NAMALWA (cell line): ENCODE measurements at places on chromosomes 7 and 10.

- no peak for DNase-seq
These were observed 36.0 kb downstream of the DYNC1I1 start for GRCh38 chr7:95808396-95808795.

DNA sequence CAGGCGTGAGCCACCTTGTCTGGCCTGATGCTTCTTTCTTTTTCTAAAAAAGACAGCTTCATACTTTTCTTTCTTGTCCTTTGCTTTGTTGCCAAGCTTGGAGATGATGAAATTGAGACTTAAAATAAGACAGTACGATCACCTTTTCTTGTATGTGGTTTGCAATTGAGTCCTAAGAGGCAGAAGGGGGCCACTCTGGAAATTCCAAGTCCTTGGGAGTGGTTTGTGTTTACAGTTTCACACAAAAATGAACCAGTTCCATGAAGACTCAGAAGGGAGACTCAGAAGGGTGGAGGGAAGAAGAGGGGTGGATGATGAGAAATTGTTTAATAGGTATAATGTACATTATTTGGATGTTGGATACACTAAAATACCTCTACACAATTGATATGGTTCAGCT is 70.7 kb upstream of the TNS3 start:
- DNase-seq, result no peak

DNA sequence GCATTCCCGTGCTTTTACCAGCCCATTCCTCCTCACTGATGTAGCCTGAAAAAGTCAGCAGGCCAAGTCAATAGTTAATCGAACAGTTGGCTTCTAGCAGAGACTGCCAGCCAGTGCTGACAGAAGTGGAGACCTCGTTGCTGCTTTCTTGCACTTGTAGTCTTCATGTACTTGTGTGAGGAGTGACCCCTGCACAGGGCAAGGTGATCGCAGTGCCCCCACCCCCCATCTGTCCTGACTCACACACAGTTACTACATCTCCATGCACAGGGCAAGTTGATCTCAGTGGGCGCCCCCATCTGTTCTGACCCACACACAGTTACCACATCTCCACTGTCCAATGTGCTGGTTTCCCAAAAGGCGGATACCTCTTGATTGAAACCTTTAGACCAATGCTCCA is 34.2 kb downstream of the C10orf71 start:
- DNase-seq, result no peak

DNA sequence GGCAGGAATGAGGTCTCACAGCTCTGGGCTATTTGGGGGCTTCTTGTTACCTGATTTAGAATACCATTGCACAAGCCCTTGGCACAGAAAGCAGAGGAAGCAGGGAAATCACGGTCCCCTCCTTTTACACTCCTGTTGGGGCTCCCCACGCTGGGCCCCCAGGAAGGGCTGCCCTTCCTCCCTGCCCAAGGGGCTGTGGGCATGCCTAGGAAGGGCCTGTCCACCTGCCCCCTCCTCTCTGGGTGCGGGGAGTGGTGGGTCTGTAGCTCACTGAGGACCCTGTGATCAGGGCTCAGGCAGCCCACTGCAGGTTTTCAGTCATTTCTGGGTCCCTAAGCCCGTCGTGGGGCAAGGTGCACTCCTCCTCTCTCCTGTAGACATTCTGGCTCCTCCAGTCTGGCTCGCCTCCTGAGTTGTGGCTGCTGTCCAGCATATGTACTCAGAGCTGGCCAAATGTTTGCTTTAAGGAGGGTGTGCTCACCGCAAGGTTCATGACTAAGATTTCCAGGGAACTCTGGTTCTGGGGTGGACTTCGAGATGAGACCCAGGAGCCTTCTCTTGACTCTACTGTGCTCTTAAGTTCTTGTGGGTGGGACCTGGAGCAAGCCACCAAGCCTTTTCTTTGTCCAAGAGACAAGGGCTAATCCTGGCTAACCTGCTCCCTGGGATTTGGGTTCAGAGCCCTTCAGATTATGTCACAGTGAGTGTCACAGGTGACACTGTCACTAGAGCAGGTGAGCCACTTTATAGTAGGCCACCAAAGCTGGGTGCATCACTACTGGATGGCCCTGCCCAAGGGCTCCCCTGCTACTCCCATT is 56.0 kb downstream of the TACR2 start:
- no peak for DNase-seq

- no peak for DNase-seq
These were observed 141.7 kb downstream of the KAT6B start for GRCh38 chr10:74967911-74968666.

GRCh38 chr10:2813286-2813685 is 254.1 kb upstream of the PFKP start:
- no peak for DNase-seq

DNA sequence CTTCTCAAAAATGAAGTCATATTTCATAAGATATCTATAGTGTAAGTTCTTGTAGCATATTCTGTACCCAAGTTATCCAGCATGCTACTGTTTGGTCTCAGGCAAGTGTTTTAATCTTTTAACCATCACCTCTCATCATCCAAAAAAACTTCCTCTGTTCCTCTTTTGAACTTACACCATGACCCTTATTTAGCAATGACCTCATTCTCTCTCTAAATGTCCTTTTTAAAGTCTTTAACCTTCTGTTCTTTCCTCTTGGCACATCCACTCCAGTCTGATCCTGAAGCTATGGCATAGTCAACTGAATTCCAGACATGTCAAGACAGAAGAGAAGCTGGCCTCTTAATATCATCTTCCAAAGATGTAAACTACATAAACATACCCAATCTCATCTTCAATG is 26.2 kb downstream of the PPP3CB start:
- no peak for DNase-seq
